ENCODE measurements at places on chromosomes 3 and 15.

DNA sequence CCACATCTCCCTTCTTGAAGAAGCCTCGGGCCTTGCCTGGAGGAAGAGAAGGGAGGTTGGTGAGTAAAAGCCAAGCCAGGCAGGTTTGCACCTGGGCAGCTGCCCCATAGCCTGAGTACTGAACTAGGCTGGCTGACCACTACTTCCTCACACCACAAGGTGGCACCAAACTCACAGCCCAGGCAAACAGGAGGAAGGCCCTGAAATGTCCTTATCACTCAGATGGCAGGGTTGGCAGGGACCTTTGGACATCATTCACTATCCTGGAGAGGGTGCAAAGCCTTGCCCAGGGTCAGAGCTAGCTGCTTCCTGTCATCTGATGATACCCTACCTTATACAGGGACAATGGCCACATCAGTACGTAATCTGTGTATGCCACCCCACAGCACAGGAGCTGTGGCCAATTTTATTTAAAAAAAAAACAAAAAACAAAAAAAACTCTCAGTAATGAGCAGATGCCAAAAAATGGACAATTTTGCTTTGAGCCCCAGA, 2.2 kb upstream of the GRAMD2A start:
- DNase-seq: peak; percentile 44

DNA sequence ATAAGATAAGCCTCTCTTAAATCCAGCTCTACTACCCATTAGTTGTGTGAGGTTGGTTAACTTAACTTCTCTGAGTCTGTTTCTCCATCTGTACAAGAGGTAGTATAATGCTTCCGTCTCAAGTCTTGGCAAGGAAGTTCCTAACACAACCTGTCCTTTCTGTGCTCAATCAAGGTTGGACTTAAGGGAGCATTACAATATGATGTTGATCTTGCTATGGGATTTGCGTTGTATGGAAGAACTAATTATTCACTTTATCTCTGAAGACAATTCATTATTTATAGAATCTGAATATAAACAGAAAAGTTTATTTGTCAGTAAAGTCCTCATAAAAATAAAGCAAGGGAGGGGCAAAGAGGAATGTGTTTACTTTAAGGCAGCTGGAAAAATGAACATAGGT, 18.9 kb upstream of the SPTSSB start:
- DNase-seq: no peak

DNA sequence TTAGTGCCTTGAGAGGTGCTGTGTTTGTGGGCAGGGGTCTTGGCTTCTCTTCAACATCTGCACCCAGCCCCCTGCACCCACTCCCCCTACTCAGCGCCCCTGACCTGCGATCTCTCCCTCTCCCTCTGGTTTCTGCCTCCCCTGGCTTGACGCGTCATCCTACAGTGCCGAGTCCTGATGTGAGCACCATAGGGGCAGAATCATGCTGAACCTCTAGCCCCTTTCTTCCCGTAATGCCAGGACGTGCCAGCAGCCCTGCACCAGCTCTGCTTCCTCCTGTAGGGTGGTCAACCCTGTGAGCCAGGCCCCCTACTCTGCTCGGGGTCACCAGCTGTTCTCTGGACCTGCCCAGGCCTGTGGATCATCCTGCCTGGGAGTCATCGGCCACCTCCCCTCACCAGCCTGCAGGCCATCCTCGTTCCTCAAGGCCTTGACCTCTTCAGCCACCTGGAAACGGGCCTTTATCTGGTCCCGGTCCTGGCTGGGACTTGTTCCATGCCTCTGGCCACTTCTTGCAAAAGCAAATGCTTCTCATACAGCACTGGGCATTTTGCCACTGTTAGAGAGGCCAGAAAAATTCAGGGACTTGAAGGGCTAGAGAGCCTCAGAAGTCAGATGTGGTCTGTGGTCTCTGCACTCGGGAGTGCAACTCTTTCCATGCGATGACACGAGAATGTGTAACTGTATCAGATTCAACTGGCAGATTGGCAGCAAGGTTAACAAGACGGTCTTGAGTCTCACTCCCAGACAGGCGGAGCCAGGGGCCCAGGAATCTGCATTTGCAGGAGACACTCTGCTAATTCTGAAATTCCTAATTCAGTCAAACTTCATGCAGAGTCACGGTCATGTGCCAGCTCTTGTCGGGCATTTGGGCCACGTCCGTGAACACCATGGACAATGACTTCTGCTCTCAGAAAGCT, 16.7 kb upstream of the KLF15 start:
- no peak for DNase-seq

GRCh38 chr3:110615454-110615853, 456.2 kb upstream of the NECTIN3 start:
- DNase-seq: no peak

- no peak for DNase-seq
Measured at GRCh38 chr15:49290191-49290590, 120.1 kb downstream of the GALK2 start.

- DNase-seq: no peak
Measured at GRCh38 chr15:78617076-78617475, 3.7 kb downstream of the CHRNA3 start.

- DNase-seq: no peak
Measured at GRCh38 chr3:183306798-183307671, 54.0 kb downstream of the B3GNT5 start.
